ENCODE measurements at places on chromosomes 11 and 22. TPM values are rescaled to one million over a fixed set of nuclear protein-coding genes. Genes with fewer than 3 reads are reported as not detected.

- DNase-seq, result no peak
Observed at GRCh38 chr11:17992916-17993315, 19.9 kb downstream of the SERGEF start.

DNA sequence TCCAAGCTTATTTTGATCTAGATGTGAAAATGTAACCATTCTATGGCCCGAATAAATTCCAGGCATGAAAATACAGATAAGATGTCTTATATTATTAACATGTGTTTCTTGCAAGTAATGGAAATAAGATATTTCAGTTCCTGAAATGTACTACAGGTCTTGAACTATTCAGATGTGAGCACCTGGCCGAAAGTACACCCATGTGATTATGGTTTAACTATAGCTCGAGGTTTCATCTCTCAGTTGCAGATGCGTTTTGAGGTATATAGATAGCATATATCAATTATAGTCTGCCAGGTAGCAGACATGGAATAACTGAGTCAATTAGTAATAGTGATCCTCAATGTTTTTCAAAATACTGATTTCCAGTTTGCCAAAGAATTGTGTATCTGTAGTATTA, 68.3 kb downstream of the DDIAS start:
- DNase-seq, result no peak

DNA sequence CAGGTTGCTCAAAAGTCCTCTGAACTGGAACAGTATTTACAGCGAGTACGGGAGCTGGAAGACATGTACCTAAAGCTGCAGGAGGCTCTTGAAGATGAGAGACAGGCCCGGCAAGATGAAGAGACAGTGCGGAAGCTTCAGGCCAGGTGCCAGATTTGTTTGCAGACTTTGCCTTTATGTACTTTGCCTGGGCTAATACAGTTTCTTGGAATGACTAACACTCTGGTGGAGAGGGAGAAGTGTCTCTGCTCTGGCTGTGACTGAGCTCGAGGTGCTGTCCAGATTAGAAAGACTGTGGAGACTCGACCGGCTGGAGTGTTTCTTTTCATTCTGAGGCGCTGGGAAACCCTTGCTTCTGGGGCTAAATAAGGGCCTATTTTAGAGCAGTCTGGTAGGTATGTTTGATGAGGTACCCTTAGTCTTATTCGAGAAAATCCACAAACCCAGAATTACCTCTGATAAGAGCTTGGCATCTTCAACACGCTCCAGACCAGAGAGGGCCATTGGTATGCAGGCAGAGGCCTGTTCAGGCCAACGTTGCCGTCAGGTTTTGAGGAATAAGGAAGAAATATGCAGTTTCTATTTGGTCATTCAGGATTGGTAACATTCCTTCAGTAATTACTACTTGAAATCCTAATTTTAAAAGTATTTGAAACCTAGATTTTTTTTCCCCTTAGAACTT, 76.5 kb downstream of the SWAP70 start:
- DNase-seq, result no peak

- no peak for DNase-seq
Observed at GRCh38 chr11:85114786-85115185, 512.4 kb downstream of the DLG2 start.

BTBD18 gene
- polyA plus RNA-seq, result 0.03 TPM

DNA sequence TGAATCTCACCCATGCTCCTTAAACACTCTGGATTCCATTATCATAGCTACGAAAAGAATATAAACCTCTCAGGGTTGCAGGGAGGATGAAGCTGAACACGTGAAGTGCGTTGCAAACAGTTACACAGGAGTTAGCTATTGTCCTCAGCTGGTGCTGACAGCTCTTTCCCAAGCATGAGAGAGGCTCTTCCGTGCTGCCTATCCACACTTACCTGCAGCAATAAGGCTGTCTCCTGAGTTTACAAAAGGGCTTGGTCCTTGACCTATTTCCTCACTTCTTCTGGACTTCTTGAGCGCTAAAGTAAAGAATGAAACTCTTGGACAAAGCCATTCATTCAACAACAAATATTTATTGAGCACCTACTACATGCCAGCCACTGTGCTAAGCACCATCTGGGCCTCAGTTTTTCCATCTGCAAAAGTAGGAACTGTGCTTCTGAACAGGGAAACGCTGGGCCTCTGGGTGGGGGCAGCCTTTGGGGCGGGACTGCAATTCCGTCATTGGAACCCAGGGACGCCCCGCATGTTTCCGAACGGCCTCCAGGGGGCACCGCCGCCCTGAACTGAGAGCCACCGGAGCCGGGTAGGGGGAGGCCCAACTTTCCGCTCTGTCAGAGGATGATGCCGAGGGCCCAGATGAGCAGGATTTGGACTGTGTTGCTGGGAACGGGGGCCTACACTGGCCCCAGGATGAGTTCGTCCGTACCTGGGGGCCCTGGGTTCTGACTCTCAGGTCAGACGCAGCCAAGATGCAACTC, 651 bp upstream of the ARL2 start:
- DNase-seq, result peak; percentile 94

DNA sequence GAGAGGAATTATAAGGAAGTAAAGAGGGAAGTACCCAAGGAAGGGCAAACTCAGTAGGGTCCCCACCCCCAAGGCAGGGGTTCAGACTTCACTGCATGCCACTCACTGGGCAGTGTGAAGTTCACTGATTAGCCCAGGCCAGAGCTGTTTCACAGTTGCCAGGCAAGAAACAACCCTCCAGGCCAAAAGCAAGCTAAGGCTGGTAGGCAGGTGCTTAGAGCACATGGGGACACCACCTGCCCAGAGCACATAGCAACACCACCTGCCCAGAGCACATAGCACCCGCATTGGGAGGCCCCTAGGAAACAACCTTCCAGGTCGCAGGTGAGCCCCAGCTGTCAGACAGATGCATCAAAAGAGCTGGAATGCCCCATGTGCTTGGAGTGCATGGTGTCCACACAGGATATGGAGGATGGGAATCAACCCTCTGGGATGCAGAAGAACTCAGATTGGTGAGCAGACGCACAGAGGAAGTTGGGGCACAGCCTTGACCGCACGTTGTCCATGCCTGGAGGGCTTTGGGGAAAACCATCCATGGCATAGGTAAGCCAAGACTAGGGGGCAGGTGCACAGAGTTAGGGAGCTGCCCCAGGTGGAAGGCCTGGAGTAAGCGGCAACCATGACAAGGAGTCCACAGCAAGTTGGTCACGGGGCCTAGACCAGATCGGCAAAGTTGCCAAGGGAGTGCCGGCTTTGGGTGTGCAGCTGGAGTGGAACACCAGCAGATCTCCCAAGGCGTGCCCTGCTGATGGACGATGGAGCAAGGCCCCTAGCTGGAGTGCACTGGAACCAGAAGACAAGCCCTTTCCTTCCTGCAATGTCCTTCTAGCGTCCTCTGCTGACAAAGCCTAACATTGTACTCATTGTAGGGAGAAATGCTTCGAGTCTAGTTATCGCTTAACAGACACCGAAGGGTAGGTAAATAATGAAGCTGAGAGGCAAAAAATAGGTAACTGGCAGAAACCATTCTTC, 7.8 kb upstream of the TMEM216 start:
- no peak for DNase-seq

DNA sequence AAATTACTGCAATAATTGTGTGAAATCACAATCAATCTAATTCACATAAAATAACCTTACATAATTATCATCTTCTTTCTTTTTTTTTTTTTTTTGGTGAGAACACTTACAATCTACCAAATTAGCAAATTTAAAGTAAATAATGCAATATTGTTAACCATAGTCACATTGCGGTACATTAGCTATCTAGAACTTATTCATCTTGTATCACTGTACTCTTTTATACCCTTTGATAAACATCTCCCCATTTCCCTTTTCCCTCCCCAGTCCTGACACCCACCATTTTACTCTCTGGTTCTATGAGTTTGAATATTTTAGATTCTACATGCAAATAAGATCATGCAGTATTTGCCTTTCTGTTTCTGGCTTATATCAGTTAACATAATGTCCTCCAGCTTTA, 24.0 kb upstream of the PRAME start:
- DNase-seq, result no peak

DNA sequence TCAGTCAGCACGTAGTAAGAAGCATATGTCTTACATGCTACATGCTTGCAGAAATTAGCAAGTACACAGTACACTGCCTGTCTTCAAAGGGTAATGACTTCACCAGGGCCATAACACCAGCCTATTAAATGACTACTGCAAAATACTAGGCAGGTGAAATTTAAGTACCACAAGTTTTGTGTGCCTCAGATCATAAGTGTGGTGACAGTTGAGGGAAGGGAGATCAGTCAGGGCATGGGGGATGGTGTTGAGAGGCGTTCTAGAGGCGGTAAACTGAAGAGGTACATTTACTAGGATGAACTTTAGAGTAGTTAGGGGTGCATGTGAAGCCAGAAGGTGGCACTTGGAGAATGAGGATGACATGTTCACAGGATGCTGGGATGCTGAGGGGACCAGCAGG, 22.0 kb downstream of the AMOTL1 start:
- DNase-seq, result no peak

GRCh38 chr22:18024276-18024939, at the start of gene MICAL3:
Gene MICAL3 (minus strand): TSS chr22:18024561. CDS start chr22:17906812, 117,749 bp downstream.
- DNase-seq, result peak; percentile 79

NARS2 gene
- 14.5 TPM for polyA plus RNA-seq

DNA sequence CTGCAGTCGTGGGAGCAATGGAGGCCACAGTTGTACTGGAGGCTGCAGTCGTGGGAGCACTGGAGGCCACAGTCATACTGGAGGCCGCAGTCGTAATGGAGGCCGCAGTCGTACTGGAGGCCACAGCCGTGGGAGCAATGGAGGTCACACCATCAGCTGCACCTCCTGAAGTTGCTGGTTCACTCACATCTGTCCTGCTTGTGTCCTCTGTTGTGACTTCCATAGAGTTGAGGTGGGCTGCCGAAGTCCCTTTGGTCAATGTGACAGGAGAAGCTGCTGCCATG, 9.3 kb downstream of the C11orf24 start:
- DNase-seq, result no peak

OR8D1 gene
- not detected for polyA plus RNA-seq

- DNase-seq, result peak; percentile 36
Observed at GRCh38 chr22:47032091-47032943, 269.9 kb downstream of the TBC1D22A start.

MMP27 gene
- polyA plus RNA-seq, result 0.08 TPM

SYT7 gene
- 1.4 TPM for polyA plus RNA-seq

DNA sequence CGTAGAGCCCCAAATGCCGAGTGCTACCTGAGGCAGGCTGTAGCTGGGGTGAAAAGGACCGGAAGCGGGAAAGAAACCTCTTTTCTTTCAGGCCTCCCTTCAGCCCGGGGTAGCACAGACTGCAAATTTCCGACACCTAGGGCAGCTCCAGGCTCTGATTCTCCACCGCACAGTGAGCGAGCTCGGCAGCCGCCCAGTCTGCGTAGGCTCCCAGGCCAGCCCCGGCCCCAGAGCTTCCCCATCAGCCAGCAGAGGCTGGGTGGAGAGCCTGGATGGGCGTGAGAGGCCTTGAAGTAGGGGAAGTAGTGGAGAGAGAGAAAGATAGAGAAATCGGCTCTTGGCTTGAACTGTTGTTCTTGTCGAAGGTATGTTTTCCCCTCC, 9.3 kb upstream of the PAX6 start:
- no peak for DNase-seq

- no peak for DNase-seq
Observed at GRCh38 chr11:109338131-109338530, 83.9 kb upstream of the C11orf87 start.

SOX10 gene
- 0.18 TPM for polyA plus RNA-seq

GRCh38 chr11:113994077-113994954, 19.4 kb downstream of the HTR3A start:
- DNase-seq, result no peak

DNA sequence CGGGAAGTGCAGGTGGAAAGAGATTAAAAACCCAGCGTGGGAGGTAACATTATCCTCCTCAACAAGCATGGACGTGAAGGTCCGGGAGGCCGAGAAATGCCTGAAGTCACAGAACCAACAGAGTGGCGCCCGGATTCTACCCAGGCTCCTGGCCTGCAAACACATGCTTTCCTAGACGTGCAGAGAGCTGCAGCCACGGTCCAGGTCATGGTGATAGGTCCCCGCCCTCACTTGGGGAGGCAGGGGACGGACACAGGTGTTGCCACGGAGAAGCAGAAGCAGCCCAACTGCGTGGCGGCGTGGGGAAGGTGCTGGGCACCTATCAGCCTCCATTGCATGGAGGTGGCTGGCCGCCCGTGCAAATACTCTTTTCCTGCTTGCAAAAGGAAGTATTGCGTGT, 148.8 kb downstream of the MPPED1 start:
- no peak for DNase-seq

DNA sequence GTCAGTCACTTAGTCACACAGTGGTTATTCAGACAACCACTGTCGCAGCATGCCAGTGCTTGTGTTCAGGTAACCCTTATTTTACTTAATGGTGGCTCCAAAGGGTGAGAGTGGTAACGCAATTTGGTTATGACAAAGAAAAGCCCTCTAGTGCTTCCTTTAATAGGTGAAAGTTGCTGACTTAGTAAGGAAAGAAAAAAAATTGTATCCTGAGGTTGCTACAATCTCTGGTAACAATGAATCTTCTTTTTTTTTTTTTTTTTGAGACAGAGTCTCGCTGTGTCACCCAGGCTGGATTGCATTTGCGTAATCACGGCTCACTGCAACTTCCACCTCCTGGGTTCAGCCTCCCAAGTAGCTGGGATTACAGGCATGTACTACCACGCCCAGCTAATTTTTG, 64.5 kb downstream of the C11orf91 start:
- DNase-seq, result no peak

BBOX1 gene
- polyA plus RNA-seq, result 0.07 TPM

OR51E2 gene
- not detected for polyA plus RNA-seq

TRIM6 gene
- polyA plus RNA-seq, result 0.36 TPM

SYT8 gene
- polyA plus RNA-seq, result 0.06 TPM

- DNase-seq, result no peak
Observed at GRCh38 chr11:129289350-129290040, 86.2 kb upstream of the BARX2 start.

OLFML1 gene
- polyA plus RNA-seq, result 1.5 TPM

DYNC2H1 gene
- 1.9 TPM for polyA plus RNA-seq

DNA sequence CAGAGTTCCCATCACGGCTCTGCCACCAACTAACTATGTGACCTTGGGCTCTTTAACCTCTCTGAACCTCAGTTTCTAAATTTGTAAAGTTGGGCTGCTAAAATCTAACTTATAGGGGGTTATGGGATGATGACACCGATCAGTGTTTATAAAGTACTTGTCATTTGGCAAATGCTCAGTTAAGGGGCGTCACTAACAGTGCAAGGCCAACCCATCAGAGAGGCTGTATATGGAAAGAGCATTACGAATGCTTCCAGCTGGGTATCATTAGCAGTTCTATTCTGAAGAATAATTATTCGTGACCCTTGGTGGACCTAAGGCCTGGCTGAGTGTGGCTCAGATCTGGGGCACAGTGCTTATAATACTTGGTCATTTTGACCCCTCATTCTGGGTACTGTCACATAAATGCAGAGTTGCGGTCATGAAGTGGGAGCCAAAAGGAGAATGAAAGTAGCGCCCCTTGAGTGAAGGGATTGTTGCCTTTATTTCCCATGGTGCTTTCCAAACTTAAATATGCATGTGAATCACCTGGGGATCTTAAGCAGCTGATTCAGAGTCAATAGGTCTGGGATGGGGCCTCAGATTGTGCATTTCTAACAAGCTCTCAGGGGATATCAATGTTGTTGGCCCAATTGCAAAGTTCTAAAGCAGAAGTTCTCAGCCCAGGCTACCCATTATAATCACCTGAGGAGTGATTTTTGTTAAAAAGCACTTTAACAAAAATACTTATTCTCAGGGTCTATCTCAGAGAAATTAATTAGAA, 115.8 kb downstream of the CSNK2A3 start:
- no peak for DNase-seq

All from psoas muscle (tissue), 8 donors.